ENCODE measurements at places on chromosomes 6 and 20. TPM values are rescaled to one million over a fixed set of nuclear protein-coding genes. Genes with fewer than 3 reads are reported as not detected.

The MCCD1 gene
- total RNA-seq: not detected

The OOEP gene
- total RNA-seq: not detected

The TMEM170B gene
- 8.5 TPM for total RNA-seq

The LST1 gene
- total RNA-seq: not detected

The COL21A1 gene
- 3.3 TPM for total RNA-seq

The CRISP2 gene
- not detected for total RNA-seq

The ULBP2 gene
- total RNA-seq: 6.6 TPM

The PPARD gene
- total RNA-seq: 20.0 TPM

The HUS1B gene
- 0.36 TPM for total RNA-seq

The HAO1 gene
- total RNA-seq: not detected

The KCNK15 gene
- not detected for total RNA-seq

DNA sequence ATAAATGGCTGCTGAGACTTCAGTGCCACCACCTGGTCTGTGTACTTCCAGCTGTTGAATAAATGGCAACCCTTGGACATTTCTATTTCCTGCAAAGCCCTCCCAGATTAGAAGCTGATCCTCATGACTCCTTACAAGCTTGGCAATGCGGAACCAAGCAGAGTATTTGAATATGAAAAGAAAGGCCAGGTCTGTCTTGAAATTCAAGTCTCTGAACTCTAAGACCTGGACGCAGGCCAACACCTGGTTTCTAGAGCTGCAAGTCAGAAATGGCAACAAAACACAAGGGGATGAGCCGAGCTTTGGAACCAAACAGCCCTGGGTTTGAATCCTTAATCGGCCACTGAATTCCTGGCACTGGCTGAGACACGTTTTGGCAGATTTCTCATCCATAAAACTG lies 353.4 kb downstream of the PTPRT start:
- DNase-seq: no peak

DNA sequence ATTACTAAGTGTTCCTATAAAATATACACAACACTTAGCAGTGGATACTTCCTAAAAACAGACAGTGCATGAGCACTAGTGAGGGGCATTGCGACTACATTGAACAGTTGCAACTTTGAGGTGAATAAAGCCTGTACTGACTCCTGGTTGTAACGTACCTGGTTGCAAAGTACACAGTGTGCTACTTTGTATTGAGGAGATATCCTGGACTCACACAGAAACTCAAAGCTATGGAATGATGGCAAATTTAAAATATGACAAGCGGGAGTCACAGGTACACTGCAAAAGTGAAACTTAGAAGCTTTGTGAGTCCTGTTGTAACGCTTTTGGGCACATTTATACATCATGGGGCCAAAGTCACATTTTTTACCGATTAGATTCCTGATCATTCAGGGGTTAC lies 55.6 kb upstream of the HLA-A start:
- DNase-seq: no peak

GRCh38 chr20:40952136-40952535 lies 76.5 kb upstream of the TOP1 start:
- no peak for DNase-seq

- no peak for DNase-seq
These were observed 382.0 kb downstream of the TAF4 start for GRCh38 chr20:61683721-61684120.

- peak; percentile 61 for DNase-seq
These were observed 118.3 kb upstream of the ECI2 start for GRCh38 chr6:4253604-4254231.

DNA sequence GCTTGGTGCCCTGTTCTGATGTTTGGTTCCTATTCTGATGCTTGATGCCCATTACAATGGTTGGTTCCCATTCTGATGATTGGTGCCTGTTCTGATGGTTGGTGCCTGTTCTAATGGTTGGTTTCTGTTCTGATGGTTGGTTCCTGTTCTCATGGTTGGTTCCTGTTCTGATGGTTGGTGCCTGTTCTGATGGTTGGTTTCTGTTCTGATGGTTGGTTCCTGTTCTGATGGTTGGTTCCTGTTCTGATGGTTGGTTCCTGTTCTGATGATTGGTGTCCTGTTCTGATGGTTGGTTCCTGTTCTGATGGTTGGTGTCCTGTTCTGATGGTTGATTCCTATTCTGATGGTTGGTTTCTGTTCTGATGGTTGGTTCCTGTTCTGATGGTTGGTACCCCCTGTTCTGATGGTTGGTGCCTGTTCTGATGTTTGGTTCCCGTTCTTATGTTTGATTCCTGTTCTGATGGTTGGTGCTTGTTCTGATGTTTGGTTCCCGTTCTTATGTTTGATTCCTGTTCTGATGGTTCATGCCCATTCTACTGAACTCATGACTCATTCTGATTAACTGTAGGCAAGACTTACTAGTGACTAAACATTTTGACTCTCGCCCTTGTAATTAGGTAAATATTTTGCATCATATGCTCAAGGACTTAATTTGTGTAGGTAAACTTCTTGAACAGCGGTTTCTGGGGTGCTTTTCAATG lies 146.2 kb downstream of the DLL1 start:
- DNase-seq: no peak

DNA sequence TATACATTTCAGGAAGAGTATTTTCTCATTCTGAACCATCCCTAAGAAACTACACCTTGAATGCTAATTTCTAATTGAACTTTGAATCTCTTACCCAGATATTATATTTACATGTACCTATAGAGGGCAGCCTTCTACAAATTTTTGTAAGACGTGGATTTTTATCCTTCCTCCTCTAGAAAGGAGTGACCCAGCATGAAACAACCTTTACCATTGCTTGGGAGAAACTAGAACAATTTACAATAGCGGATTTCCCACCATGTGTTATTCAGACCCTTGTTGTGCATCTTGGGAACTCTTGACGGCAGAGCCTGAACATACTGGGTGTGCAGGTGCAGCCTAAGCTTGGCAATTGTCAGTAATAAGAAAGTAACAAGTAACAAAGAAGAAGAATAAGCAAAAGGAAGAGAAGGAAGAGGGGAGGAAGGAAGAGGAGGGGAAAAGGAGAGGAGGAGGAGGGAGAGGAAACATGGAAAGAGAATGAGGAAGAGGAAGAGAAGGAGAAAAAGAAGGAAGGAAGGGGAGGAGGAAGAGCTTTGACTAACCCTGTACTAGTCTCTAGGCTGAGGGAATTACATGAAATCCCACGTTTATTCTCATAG lies 10.8 kb upstream of the TAAR1 start:
- peak; percentile 50 for DNase-seq

GRCh38 chr6:154277629-154278017 lies 79.0 kb downstream of the IPCEF1 start:
- no peak for DNase-seq

- DNase-seq: peak; percentile 65
These were observed 686 bp downstream of the COL12A1 start for GRCh38 chr6:75204959-75205775.

DNA sequence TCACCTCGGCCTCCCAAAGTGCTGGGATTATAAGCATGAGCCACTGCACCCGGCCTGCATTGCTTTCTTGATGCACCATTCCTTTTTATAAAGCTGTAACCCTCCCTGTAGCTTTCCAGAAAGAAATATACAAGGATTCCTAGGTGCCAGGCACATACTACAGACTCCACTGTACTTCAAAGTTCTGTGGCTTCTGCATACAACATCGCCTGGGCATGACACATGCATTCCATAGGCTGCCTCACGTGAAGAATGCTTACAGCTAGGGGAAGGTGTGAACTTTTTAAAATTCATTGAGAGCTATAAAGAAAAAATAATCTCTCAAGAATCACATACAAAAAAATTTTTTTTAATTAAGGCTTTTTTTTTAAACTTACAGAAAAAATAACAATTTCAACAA lies 50.2 kb downstream of the TRAM2 start:
- no peak for DNase-seq

GRCh38 chr6:38021029-38021428 lies 201.5 kb downstream of the ZFAND3 start:
- no peak for DNase-seq

DNA sequence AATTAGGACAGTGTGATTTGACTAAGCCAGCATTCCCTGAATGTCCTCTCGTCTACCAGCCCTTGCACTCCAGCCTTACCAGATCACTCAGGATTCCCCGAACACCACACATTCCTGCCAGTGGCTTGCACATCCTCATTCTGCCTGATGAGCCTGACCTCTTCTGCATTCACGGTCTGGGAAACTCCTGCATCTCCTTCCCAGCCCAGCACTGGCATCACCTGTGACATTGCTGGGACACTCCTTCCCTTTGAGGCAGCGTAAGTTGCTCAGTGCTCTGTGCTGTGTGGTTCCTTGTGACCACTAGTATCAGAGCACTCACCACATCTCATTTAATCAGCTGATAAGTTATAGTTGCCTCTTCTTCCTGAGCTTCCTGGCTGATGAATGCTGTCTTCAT lies 17.3 kb downstream of the NCOA7 start:
- no peak for DNase-seq

DNA sequence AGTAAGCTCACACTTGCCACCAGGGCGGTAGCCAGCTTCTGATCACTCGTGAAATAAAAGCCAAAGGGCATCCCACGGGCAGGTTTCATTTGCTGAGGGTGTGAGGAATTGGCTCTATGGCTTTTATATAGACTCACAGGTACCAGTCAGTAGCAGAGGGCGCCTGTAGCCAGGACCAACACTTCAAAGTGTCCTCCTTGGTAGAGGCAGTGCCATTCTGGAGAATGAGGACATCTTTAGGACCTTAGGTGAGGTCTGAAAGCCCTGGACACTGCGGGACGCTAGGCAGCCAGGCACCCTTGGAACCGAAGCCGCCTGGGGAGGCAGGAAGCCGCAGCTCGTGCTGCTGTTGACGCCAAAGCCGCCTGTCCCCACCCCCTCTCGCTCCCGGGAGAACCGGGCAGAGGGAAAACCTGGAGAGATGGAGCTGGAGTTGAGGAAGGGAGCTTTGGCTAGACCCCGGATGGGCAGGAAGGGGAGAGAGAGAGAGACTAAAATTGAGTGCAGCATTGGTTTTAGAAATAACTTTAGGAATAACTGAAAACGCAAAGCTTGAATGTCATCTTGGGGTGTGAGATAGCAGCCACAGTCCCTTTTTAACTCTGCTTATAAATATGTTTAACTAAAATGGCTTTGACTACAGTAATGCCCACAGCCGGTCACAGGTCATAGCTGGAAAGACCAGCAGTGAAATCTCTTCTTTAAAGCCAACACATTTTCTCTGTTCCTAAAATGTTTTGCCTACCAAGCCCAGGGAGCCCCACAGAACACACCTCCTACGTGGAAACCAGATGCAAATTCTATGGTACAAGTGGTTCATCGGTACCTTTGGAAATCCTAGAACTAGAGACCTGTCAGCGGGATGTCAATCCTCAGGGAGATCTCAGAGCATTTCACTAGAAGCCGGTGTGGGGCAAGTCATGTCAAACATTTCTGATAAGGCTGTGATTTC lies 128.5 kb upstream of the CDYL start:
- DNase-seq: peak; percentile 85

GRCh38 chr6:126795161-126795560 lies 323.3 kb upstream of the RSPO3 start:
- no peak for DNase-seq

GRCh38 chr6:166484863-166485262 lies 101.6 kb downstream of the RAMACL start:
- DNase-seq: no peak

DNA sequence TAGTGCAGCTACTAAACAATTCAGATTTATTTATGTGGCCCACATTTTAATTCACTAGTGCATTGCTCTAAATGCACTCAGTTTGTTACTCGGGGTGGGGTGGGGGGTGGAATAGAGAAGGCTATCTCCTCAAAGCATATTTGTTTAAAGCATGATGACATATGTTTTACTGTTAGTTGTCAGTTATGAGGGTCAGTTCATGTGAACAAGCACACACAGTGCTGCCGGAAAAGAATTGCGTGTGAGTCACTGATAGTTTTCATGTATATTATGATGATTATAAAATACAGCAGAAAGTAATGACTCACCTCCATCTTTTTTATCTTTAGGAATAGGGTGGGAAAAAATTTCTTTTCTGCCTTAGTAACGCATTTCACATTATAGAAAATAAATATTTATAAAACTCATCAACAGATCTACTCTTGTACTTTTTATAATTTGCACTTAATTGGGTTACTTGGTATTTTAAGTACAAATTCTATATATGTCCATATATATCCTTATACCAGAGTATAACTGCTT lies 42.2 kb upstream of the STXBP5 start:
- DNase-seq: no peak

DNA sequence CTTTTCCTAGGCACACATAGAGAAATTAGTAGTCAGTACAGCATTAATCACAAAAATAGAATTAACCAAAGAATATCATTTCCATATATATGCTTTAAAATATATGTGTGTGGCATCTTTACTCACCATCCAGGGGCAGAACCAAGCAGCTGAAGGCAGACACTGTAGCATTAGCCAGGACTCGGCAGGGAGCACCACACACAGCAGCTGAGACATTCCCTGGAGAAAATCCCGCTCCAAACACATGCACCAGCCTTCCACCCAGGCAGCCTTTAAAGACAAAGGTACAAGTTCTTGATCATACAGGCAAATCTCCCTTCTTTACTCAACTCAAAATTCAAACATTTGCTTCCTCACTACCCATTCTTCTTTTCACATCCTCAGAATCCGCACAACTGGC lies 64.7 kb downstream of the PKHD1 start:
- DNase-seq: peak; percentile 50

GRCh38 chr6:3159805-3160781 lies 2.7 kb upstream of the TUBB2A start:
- DNase-seq: no peak

- DNase-seq: no peak
These were observed 36.8 kb downstream of the MANEA start for GRCh38 chr6:95614094-95614493.

GRCh38 chr6:41779336-41779735 lies 364 bp downstream of the FRS3 start:
- DNase-seq: peak; percentile 11

GRCh38 chr20:14691994-14692393 lies 354.6 kb upstream of the FLRT3 start:
- DNase-seq: no peak

DNA sequence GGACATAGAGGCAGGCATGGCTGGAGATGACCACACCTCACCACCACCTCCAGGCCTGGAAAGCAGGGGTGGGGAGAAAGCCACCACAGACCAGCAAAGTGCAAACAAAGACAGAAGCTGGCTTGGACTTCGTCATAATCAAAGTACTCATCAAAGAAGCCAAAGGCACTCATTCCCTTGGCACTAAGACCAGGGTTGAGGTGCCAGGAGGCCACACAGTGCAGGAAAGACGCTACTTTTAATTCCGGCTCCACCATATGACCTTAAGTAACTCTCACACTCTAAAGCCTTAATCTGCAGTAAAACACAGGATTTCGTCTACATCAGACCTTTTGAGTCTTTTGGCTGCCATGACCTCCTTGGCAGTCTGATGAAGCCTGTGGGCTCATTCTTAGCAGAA lies 123.1 kb downstream of the HIVEP2 start:
- DNase-seq: no peak
